Activated T-cell treated with anti-CD3 and anti-CD28 coated beads for 24 hours (primary cell): ENCODE measurements at places on chromosomes 6 and 20.

DNA sequence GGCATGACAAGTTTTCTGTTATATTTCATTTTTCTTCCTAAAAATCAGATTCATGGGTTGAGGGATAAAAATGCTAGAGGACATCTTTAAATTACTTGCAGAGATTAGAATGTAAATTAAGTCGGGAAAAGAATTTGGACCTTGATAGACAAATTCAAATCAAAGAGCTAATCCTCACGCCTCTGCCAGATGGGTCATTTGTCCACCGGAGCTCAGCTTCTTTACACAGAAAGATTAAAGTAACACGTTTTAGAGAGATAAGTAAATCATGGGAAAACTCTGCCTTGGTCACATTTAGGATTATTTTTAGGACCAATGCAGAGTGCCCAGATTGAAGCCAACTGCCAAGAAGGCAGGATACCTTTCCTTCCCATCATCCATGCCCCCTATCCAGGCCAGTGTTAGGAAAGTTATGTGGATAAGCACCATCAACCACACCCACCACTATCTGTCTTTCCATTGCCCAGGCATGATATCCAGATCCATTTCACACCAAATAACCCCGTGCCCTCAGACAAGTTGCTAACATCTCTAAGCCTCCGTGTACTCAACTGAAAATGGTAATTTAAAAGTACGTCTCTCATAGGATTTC is 397.4 kb upstream of the PLCB4 start:
- DNase-seq, result no peak

GRCh38 chr6:118186672-118187567 is 279.9 kb downstream of the SLC35F1 start:
- DNase-seq, result no peak

GRCh38 chr6:90237350-90237990 is 59.2 kb downstream of the BACH2 start:
- DNase-seq, result no peak

DNA sequence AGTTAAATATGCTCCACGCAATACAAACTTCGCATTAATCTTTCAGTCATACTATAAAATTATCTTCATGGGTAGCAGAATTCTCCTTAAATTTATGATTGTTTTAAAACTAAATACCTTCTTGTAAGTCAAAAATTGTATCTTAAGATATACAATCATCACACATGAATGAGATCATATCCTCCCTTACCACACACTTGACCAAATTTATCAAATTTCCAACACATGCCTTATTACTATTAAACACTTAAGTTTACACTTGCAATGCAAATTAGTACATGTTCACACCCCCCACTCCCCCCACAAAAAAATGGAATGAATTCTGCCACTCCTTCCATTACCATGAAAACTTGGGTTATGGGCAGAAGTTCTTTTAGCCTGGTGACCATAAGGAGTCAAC is 13.8 kb downstream of the RANBP9 start:
- DNase-seq, result no peak

GRCh38 chr6:109239651-109240321 is 142.5 kb downstream of the CD164 start:
- DNase-seq, result no peak

- DNase-seq, result no peak
Measured at GRCh38 chr20:23349338-23350195, 1.0 kb upstream of the NXT1 start.

GRCh38 chr20:37095108-37095598 is 644 bp downstream of the RBL1 start:
- DNase-seq, result peak; percentile 30

DNA sequence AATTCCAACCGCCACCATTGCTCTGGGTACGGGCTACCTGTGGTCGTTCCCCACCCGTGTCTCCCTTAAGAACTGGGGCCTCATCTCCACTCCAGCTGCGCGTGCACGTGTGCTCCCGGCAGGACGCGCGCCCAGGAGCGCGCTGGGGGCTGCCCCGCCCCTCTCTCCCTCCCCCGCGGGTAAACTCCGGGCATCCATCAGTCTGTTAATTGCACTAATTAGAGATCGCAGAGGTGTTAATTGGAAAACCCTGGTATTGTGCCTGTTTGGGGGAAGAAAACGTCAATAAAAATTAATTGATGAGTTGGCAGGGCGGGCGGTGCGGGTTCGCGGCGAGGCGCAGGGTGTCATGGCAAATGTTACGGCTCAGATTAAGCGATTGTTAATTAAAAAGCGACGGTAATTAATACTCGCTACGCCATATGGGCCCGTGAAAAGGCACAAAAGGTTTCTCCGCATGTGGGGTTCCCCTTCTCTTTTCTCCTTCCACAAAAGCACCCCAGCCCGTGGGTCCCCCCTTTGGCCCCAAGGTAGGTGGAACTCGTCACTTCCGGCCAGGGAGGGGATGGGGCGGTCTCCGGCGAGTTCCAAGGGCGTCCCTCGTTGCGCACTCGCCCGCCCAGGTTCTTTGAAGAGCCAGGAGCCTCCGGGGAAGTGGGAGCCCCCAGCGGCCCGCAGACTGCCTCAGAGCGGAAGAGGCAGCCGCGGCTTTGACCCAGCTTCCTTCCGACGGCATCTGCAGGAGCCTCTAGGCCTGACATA is 14.4 kb downstream of the FOXP4 start:
- peak; percentile 77 for DNase-seq

- no peak for DNase-seq
Measured at GRCh38 chr6:160217073-160217472, 41.5 kb downstream of the SLC22A2 start.

DNA sequence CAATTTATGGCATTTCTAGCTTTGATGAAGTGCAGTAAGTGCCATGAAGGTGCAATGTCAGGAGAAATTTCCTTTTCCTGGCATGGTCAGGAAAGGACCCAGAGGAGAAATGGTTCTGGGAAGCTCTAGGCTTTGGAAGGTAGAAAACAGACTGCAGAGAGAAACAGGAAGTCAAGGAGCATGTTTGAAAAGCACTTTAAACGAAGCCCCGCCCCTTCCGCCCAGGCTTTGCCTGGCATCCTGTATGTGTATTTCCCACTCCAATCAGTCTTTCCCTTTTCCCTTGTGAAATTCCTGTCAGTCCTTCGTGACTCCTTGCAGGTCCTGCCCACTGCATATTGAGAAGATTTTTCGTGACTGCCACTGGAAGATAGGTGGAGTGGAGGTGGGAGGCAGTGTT is 320.9 kb upstream of the SASH1 start:
- DNase-seq, result no peak

GRCh38 chr6:153511896-153512496 is 380.9 kb upstream of the RGS17 start:
- DNase-seq, result no peak

GRCh38 chr6:142207265-142207877 is 60.3 kb downstream of the VTA1 start:
- DNase-seq, result peak; percentile 17

DNA sequence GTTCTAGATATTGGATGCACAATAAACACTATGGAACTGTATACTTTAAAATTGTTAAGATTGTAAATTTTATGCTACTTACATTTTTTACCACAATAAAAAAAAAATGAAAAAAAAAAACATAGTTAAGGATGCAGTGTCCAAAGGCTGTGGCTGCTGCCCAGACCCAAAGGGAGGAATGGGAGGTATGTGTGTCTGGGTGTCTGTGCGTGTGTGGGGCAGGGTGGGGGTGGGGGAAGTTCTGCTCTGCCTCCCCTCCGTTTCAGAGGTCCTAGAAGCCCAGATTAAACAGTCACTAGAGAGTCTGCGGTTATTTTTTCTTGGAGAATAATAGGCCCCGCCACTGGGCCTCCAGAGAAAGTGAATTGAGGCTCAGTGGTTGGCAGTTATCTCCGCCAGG is 136.4 kb upstream of the ARMC2 start:
- DNase-seq, result no peak

DNA sequence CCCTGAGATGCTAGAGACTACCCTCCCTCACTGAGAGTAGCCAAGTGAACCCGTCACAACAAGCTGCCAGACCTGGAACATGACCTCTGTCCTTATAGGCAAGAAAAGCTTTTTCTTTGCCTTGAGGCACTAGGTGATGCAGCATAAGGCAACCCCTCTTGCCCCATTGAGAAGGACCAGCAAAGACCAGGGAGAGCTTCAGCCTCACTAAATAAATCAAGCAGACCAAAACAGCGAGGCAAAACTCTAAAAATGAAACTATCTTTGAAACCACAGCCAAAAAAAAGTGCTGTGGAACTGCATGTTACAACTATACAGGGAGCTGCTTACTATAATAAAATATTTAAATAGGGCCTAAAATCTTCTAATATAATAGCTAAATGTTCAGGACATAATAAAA is 62.6 kb upstream of the FAM83B start:
- no peak for DNase-seq

DNA sequence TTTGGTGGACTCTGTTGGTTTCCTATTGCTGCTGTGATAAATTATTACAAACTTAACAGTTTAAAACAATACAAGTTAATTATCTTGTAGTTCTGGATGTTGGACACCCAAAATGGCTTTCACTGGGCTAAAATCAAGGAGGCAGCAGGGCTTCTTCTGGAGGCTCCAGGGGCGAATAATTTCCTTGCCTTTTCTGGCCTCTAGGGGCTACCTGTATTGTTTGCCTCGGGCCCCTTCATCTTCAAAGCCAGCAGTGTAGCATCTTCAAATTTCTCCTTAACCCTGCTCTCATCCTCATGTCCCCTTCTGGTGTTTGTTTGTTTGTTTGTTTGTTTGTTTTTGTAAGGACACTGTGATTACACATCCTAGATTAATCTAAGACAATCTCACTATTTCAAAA is 60.5 kb upstream of the ANKEF1 start:
- no peak for DNase-seq

- DNase-seq, result no peak
Measured at GRCh38 chr20:55515832-55516231, 489.5 kb downstream of the CBLN4 start.

DNA sequence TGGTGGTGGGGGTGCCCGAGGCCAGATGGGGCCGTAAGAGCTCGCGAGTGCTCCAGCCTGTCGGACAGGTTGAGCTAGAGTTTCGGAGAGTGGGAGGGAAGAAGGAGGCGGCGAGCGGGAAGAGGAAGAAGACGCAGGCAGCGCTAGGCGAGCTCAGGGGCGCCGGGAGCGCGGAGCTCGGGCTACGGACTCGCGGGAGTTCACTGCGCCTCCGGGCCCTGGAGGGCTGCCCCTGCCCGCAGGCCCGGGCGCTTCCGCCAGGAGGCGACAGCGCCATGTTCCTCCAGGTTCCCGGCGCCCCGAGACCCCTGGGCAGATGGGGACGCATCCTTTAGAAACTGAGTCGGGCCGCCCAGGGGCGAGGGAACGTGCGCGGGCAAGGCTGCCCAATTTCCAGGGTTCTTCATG is 984 bp downstream of the TFAP2C start:
- no peak for DNase-seq

- no peak for DNase-seq
Measured at GRCh38 chr20:42873259-42873658, 316.4 kb downstream of the PTPRT start.

- DNase-seq, result no peak
Measured at GRCh38 chr6:158464483-158464882, 95.4 kb upstream of the TMEM181 start.

GRCh38 chr6:116268589-116269293 is 11.0 kb downstream of the TSPYL1 start:
- no peak for DNase-seq
